ENCODE measurements at places on chromosomes 5 and 9. TPM values are rescaled to one million over a fixed set of nuclear protein-coding genes. Genes with fewer than 3 reads are reported as not detected.

Gene WDR38
- not detected for total RNA-seq

Gene OR1Q1
- total RNA-seq, result not detected

Gene SLC46A2
- 0.16 TPM for total RNA-seq

Gene FOXD4L5
- 0.11 TPM for total RNA-seq

- no peak for DNase-seq
Measured at GRCh38 chr5:98144710-98145109, 628.8 kb upstream of the RGMB start.

DNA sequence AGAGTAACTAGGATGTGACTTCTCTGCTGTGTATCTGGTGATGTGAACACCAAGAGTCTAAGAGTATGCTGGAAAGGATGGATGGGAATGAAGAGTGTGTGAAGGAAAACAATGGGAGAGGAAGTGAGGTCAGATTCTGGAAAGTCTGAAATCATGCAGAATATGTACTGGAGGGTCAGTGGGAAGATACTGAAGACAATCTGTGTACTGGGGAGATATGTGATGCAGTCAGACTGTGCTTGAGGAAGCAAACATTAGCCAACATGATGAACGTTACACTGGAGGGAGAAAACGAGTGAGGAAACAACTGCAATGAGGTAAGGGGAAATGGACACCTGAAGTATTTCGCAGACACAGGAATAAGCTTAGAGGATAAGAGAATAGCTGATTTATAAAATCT lies 105.7 kb downstream of the NR3C1 start:
- DNase-seq, result no peak

GRCh38 chr9:131275332-131276093 lies 797 bp downstream of the FAM78A start:
- no peak for DNase-seq

DNA sequence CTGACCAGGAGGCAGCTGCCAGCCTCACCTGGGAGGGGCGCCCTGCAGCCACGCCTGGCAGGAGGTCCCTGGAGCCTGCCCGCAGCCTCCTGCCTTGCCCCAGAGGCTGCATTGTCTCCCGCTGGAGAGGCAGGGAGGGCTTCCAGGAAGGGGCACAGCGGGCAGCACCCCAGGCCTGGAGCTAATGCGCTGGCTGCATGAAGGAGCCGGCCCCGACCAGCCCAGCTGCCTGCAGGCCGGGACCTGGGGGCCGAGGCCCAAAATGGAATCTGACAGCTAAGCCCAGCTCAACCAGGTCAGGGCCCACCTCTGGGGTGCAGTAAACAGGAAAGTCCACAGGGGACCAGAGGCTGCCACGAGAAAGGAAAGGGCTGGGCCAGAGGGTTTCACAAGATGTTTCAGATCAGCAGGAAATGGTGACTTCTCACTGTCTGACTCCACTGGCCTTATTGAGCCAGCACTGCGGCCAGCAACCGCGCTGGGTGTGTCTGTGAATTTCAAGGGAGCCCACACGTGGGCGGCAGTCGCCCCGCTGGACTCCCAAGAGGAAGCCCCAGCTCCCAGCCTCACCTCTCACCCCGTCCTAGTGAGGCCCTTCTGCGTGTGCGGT lies 18.6 kb upstream of the NOTCH1 start:
- peak; percentile 91 for DNase-seq

DNA sequence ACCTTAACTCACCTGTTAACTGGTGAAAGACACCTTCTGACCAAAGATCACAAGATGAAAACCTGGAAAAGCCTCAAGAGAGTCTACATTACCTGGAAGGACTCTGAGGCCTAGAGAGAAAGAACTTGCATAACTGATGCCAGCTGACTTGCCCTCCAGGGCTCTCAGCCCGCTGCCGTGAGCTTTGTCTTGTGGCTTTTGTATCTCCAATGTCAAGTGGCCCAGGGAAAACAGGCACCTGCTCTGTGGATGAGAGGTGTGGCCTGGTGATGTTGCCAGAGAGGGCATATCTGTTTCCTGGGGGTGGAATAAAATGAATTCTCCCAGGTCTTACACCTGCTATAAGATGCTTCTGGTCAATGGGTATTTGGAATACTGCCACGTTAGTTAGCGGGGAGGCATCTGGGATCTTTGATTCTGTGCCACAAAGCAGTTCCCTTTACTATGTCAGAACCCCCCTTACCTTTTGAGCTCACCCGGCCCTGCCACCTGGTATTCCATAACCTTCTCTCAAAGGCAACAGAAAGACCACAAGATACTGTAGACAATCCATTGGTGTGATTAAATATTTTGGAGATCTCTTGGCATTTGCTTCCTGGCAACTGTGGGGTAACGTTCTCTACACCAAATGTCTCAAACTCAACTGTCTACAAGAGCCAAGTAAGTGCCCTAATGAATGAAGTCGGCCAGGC lies 54.9 kb upstream of the N4BP3 start:
- DNase-seq, result peak; percentile 53

DNA sequence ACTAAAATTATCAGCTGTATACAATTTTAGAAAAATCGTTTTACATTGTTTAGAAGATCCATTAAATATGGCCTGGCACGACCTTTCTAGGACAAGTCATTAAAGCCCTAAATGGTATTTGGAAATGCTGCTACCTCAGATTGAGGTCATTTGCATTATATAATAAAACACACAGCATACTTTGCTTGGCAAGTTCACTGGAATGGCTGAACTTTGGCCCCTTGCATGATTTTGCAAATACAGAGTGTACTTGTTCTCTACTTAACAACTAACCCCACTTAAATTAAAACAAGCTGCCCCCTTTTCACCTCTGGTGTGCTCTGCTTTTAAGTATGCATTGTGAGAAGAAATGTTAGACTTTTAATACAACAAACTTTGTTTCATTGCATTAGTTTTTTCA lies 860.1 kb downstream of the PTPRD start:
- no peak for DNase-seq

GRCh38 chr5:96763026-96763425 lies 44.7 kb downstream of the ERAP1 start:
- DNase-seq, result no peak

DNA sequence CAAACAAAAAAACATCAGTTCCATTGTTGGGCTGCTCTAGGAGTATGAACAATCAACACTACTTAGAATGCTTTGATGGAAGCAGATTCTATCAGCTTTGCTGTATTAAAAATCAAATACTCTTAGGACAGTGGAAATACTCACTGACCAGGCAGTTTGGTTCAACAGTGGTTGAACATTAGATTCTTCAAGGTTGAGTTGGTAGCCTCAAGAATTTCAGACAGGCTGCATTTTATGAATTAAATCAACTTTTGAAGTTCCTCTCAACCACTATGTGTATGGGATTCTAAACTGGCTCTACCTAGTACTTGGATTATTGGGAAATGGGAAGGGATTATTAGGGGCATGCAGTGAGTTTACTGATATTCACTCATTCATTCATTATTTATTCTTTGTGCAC lies 35.0 kb downstream of the ACTBL2 start:
- no peak for DNase-seq

- DNase-seq, result no peak
Measured at GRCh38 chr5:36696059-36696673, 89.8 kb downstream of the SLC1A3 start.

- DNase-seq, result no peak
Measured at GRCh38 chr9:77094150-77094549, 74.7 kb downstream of the FOXB2 start.

- no peak for DNase-seq
Measured at GRCh38 chr5:83931969-83932368, 211.3 kb upstream of the HAPLN1 start.
